ENCODE measurements at places on chromosomes 6 and 20.

- no peak for DNase-seq
These were observed 85.9 kb upstream of the TRAF3IP2 start for GRCh38 chr6:111691345-111692225.

- DNase-seq: no peak
These were observed 70.7 kb downstream of the ANKRD6 start for GRCh38 chr6:89503641-89504040.

DNA sequence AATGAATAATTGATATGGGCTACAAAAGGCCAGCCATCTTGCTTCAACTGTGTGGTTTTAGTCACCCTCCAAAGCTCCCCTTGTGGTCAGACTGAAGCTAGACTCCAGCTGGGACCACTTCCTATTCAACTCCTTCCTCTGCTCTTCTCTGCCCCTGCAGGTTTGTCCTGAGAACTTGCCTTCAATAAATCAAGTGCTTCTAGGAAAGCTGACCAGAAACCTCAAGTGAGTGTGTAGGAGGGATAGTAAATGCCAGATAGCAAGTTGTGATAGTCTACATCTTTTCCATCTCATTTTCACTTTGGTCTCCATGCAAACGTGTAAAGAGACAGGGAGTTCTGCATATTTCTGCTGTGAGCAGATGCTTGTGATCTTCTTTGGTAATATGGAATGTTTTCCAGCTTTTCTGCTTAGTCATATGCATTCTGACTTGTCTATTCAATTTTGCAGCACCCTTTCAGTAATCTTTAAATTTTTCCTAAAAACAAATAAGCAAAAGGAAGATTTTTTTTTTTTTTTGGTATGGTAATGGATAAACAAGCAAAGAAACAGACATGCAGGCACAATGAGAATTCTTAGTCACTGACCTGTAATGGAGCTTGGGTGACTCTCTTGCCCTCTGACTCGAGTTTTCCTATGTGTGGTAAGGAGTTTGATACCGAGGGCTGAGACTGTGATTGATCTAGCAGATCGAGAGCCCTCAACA, 201.3 kb upstream of the BTBD3 start:
- DNase-seq: peak; percentile 97

GRCh38 chr6:4359108-4359730, 223.8 kb upstream of the ECI2 start:
- no peak for DNase-seq

DNA sequence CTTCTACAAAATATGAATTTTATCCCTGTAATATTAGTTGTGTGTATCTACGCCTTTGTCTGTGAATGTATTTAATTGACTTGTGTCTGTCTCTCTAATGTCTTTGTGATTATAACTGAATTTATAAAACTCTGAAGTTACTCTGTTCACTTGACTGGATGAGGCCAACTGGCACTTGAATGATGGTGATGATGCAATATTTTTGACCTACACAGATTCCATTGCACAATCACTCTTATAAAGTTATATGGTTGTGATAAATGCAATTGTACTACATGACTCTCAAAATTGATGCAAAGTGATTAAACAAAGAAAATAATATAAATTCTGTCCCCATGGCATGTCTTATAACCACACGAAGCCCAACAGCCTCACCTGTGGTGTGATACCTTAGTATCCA, 287.3 kb upstream of the PLN start:
- no peak for DNase-seq

DNA sequence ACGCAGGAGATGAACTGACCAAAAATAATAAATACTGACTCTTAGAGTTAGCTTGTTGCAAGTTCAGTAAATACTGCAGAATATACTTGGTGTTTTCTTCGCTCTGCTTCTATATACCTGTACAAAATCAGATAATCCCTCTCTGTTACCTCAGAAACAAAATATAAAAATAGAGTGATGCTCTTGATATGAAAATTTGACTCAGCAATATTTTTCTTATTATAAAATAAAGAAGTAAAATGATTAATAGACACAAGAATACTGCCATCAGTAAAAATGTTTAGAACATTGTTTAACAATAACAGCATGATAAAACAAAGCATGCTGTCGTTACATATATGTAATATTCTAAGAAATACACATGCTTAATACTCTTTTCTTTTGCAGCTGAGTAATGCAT, 1366.9 kb upstream of the EYS start:
- no peak for DNase-seq

DNA sequence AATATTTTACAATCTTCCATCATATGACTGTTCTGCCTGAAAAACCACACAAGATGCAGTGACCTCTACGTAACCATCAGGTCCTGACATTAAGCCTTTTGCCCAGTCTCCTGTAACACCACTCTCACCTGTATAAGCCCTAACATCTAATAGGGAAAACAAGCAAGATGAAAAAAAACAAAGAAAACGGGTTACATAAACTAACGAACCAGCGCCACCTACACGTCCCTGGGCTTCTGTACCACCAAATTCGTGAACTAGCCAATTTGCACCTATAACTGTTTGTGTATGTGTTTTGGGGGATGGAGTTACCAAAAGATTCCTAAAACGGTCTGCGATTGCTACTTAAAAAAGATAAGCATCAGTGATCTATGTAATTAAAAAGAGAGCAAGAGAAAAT, 70.2 kb downstream of the BLOC1S5 start:
- DNase-seq: no peak

GRCh38 chr6:168865-169455, 123.3 kb upstream of the DUSP22 start:
- peak; percentile 16 for DNase-seq

GRCh38 chr6:106147476-106147875, 61.3 kb downstream of the PRDM1 start:
- DNase-seq: no peak

DNA sequence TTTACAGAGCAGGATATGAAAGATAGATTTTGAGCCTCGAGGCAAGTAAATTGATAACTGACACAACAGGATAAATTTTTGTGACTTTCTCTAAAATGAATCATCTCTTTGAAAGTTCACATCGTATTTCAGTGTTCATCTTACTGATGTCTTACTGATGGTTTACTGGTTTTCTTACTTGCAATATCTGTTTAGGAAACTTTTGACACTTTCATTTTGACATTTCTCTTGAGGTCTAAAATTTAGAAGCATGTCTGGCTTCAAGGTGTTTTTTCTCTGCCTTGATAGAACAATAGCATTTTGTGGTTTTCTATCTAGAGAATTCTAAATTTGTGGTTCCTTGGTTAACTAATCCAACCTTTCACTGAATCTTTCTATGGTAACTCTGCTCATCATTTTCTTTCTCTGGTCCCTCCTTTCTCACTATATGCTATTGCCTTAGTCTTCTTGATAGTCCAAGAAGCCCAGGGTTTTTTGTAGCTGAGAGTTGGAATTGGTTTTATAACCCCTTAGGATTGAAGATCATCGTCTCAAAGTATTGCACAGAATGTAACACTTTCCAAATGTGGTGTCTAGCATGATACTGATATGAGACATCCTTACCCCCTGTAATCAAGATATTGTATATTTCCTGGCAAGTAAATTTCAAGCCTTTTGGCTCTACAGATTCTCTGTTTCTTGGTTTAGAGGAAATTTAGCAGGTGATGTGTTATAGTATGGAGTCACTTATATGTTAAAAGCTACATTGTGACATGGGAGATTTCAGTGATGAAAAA, 98.7 kb downstream of the RNF144B start:
- no peak for DNase-seq

DNA sequence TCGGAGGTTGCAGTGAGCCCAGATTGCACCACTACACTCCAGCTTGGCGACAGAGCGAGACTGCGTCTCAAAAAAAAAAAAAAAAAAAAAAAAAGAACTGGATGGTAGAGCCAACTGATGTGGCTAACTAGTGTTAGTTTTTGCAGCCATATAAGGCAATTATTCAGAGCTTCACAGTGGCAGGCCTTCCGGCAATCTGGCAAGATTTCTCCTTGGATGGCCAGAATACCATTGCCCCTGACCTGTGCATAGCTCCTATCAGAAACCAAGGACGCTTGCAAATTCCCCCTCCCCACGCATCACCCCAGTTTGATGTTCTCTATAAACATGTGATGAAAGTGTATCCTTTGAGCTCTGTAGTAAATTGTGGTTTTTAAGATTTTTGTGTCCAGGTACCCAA, 127.0 kb downstream of the RNF144B start:
- no peak for DNase-seq

- DNase-seq: no peak
These were observed 209.4 kb upstream of the RUNX2 start for GRCh38 chr6:45118754-45119153.

DNA sequence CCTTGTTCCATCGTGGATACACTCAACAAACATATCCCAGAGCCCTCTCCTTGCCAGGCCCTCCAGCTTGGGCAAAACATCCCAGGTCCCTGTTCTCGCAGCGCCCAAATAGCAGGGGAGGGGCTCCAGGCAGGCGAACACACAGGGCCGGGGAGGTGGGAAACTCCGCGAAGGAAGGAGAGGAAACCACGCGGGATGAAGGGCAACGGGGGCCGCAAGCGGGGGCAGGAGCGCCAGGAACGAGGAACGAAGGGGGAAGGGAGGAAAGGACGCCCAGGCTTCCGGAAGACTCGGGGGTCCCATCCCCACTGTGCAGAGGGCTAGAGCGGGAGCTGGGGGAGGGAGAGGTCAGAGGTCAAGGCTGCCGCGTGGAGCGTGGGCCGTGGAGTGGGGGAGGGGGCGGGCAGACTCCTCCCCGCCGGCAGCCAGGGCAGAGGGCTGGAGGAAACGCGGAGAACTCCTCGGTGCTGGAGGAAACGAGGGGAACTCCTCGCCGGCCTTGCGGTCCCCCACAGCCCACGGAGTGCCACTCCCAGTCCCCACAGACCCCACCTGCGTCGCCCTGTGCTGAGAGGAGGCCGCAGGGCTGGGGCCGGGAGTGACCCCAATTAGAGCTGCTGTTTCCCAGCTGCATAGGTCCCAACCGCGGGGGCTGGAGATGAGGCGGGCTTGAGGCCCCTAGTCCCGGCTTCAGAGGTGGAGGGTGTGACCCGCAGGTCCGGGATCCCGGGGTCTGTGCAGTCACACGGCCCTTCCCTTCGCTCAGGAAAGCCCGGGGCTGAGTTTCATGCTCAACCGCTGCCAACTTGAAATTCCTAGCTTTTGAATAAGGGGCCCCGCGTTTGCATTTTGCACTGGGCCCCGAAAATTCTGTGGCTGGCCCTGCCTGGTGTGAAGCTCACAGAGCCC, 1.2 kb upstream of the RBM38 start:
- no peak for DNase-seq

- no peak for DNase-seq
These were observed 501.1 kb downstream of the PTPRT start for GRCh38 chr20:42688576-42688975.

Data from astrocyte of the cerebellum (primary cell).